ENCODE measurements at places on chromosomes 11 and 22.

DNA sequence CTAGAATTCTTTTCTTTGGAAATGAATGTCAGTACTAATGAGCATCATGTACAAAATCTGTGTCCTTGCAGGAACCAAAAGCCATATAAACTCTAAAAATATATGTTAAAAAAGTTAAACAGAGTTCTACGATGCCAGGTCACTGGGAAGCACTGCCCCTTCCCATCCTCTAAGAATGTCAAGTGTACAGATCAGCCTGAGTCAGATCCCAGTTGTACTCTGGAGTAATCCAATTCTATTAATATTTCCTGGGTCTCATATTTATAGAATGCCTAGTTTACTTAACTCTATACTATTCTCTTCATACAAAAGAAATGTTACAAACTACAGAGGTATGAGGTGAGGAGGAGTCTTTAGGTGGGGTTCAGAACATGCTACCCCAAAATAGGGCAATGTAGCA is 460.1 kb downstream of the DLG2 start:
- no peak for DNase-seq

DNA sequence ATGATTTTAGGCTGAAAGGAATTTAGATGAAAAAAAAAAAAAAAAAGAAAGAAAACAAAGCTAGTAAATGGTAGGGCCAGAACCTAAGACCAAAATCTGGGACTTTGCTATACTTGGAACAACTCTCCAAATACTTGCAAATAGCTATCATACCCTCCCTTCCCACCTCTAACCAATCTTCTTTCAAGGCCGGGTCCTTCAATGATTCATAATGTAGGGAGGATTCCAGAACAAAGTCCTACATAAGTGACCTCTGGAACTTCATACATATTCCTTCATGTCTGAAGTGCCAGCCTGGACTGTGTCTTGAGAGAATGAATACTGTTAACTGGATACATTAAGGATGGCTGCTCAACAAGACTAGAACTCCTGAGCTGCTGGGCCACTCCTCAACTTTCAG is 9.9 kb downstream of the STK33 start:
- DNase-seq = no peak

DNA sequence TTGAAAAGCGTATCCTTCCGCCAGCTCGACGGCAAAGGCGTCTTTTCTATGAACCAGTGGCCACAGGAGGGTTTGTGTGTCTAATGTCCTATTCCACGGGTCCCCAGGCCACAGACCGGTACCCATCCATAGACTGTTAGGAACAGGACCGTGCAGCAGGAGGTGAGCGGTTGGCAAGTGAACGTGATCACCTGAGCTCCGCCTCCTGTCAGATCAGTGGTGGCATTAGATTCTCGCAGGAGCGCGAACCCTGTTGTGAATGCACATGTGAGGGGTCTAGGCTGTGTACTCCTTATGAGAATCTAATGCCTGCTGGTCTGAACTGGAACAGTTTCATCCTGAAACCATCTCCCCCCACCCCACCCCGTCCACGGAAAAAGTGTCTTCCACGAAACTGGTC is 62.7 kb upstream of the KCNQ1OT1 start:
- DNase-seq = no peak

GRCh38 chr11:22536071-22536470 is 89.6 kb downstream of the FANCF start:
- DNase-seq = no peak

GRCh38 chr22:35620624-35621251 is 3.6 kb upstream of the MB start:
- DNase-seq = no peak
